Activated B cell treated with CpG ODN at 0.5 μM for 24 hours (primary cell): ENCODE measurements at places on chromosomes 11 and 22.
A peak's percentile ranks its signal among the peaks of the same experiment; 100 is the strongest.

- H3K27me3 ChIP-seq = peaks cover 3% of the 10 kb centered on the region
- H3K4me1 ChIP-seq = peaks cover 10% of the 10 kb centered on the region
- H3K4me3 ChIP-seq = no peak overlapping the region
These were observed 89.8 kb upstream of the PARVA start for GRCh38 chr11:12287374-12288211.

- no peaks in the 10 kb centered on the region for H3K4me1 ChIP-seq
- H3K4me3 ChIP-seq = no peak overlapping the region
- no peaks in the 10 kb centered on the region for H3K36me3 ChIP-seq
- H3K27me3 ChIP-seq = no peaks in the 10 kb centered on the region
- no peak for DNase-seq
These were observed 932.8 kb downstream of the BRD1 start for GRCh38 chr22:48894804-48895250.

GRCh38 chr11:78060533-78060932 lies 3.1 kb upstream of the THRSP start:
- H3K4me1 ChIP-seq = no peaks in the 10 kb centered on the region
- no peaks in the 10 kb centered on the region for H3K36me3 ChIP-seq
- H3K4me3 ChIP-seq = no peak overlapping the region
- no peaks in the 10 kb centered on the region for H3K27me3 ChIP-seq
- DNase-seq = no peak

- H3K4me3 ChIP-seq = no peak overlapping the region
- DNase-seq = no peak
- H3K36me3 ChIP-seq = peaks cover 70% of the 10 kb centered on the region
- no peaks in the 10 kb centered on the region for H3K27me3 ChIP-seq
- H3K27ac ChIP-seq = no peak overlapping the region
- H3K4me1 ChIP-seq = peaks cover 16% of the 10 kb centered on the region
These were observed 278.2 kb downstream of the TBC1D22A start for GRCh38 chr22:47040486-47041270.

DNA sequence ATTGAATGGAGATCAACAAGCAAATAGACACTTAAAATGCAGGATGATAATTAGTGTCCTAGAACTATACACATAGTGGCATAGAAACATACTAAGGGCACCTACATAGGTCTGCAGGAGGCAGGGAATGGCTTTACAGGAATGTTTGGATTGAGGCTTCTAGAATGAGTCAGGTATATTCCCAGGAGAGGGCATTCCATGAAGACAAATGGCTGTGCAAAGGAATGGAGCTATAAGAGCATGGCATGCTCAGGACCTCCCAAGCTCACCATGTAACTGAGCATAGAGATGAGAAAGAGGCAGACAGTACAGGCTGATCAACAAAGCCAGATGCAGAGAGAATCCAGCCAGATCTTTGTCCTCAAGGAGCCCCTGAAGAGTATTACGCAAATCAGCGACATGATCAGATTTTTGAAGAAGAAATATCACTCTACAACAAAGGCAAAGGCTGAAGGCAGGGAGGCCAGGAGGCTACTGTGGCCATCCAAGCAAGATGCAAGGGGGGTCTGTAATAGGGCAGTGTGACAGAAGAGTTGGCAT lies 211.1 kb upstream of the MTNR1B start:
- H3K36me3 ChIP-seq = no peaks in the 10 kb centered on the region
- H3K4me3 ChIP-seq = no peak overlapping the region
- no peak for DNase-seq
- H3K27ac ChIP-seq = no peak overlapping the region

- no peak overlapping the region for H3K4me3 ChIP-seq
- peaks cover 37% of the 10 kb centered on the region for H3K27me3 ChIP-seq
- DNase-seq = no peak
These were observed 22.2 kb downstream of the NNMT start for GRCh38 chr11:114318361-114318760.

GRCh38 chr22:29470159-29470855 lies 9.7 kb upstream of the NEFH start:
- no peak overlapping the region for H3K27ac ChIP-seq
- H3K27me3 ChIP-seq = peaks cover 20% of the 10 kb centered on the region
- H3K4me3 ChIP-seq = peak overlapping the region; percentile 56
- peak; percentile 54 for DNase-seq
- H3K4me1 ChIP-seq = peaks cover 14% of the 10 kb centered on the region

- no peak within 1 kb of the TSS for H3K27ac ChIP-seq
- H3K4me1 ChIP-seq = peaks cover 19% of the 10 kb centered on the region
- peaks cover 34% of the 10 kb centered on the region for H3K27me3 ChIP-seq
- H3K4me3 ChIP-seq = peak within 1 kb of the TSS; percentile 79
- no peaks in the 10 kb centered on the region for H3K36me3 ChIP-seq
These were observed at the start of gene SEC14L2 for GRCh38 chr22:30396871-30397655. SEC14L2 (plus strand) TSS chr22:30397018; CDS start chr22:30397117, 99 bp downstream.

DNA sequence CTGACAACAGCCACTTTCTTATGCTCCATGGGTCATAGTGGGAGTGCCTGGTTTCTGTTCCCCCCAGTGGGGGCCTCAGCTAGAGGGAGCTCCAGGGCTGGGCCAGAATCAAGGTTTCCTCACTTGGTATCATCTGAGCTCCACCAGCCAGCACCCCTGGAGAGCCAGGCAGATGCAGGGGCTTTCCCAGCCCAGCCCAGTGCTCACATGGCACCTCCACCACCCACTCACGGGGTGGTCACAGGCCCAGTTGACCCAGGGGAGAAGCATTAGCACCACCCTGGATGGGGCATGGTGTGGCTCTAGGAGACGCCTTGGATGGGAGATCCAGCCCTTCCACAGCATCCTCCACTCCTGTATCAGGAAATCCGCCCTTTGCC lies 24.1 kb upstream of the WNT7B start:
- no peaks in the 10 kb centered on the region for H3K27me3 ChIP-seq
- peaks cover 22% of the 10 kb centered on the region for H3K4me1 ChIP-seq
- no peak overlapping the region for H3K27ac ChIP-seq
- no peak for DNase-seq
- no peaks in the 10 kb centered on the region for H3K36me3 ChIP-seq

- no peak overlapping the region for H3K4me3 ChIP-seq
- no peaks in the 10 kb centered on the region for H3K4me1 ChIP-seq
- H3K27ac ChIP-seq = no peak overlapping the region
- peaks cover 2% of the 10 kb centered on the region for H3K27me3 ChIP-seq
- DNase-seq = no peak
These were observed 67.9 kb downstream of the YAP1 start for GRCh38 chr11:102177974-102178631.

- no peaks in the 10 kb centered on the region for H3K36me3 ChIP-seq
- no peak for DNase-seq
- H3K27ac ChIP-seq = no peak overlapping the region
- H3K4me3 ChIP-seq = no peak overlapping the region
- peaks cover 36% of the 10 kb centered on the region for H3K4me1 ChIP-seq
These were observed 8.2 kb upstream of the TBC1D22A start for GRCh38 chr22:46754110-46754799.

DNA sequence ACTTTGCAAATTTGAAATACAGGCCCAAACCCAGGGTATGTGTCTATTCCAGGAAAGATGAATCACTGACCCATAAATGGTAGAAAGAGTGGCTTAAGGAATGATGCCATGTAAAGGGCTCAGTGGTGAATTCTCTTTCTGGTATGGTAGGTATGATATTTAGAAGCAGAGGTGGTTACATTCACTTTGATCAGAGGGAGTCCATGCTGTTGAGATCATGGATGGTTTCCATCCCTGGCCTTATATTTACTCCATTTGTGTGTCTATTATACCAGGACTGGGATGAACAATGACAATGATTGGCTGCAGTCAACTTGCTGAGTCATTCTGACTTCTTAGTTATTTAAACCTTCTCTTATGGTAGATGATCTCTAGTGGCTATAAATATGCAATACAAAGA lies 419.8 kb upstream of the LRRC4C start:
- H3K36me3 ChIP-seq = no peaks in the 10 kb centered on the region
- H3K4me1 ChIP-seq = no peaks in the 10 kb centered on the region
- H3K4me3 ChIP-seq = no peak overlapping the region

- peaks cover 11% of the 10 kb centered on the region for H3K36me3 ChIP-seq
- peaks cover 95% of the 10 kb centered on the region for H3K4me1 ChIP-seq
- no peaks in the 10 kb centered on the region for H3K27me3 ChIP-seq
- H3K27ac ChIP-seq = peak overlapping the region; percentile 89
- H3K4me3 ChIP-seq = peak overlapping the region; percentile 83
These were observed 2.3 kb downstream of the ADORA2A start for GRCh38 chr22:24429411-24430365.

DNA sequence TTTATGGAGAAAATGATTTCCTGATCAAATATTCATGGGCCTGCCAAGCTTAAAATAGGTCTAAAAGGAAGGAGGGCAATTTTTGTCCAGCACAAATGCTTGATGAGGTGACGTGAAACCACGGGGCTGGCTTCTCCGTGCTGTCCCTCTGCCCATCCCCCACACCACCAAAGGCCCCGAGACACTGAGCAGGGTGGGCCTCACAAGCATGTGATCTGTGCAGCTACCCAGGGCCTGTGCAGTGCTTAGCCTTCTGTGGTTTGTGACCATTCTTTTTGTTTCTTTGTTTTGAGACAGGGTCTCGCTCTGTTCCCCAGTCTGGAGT lies 94.8 kb upstream of the RTL6 start:
- no peaks in the 10 kb centered on the region for H3K4me1 ChIP-seq
- no peak for DNase-seq
- H3K36me3 ChIP-seq = no peaks in the 10 kb centered on the region
- no peak overlapping the region for H3K27ac ChIP-seq

GRCh38 chr11:110951950-110952503 lies 239.8 kb upstream of the ARHGAP20 start:
- H3K27ac ChIP-seq = no peak overlapping the region
- no peak for DNase-seq
- H3K36me3 ChIP-seq = no peaks in the 10 kb centered on the region
- H3K4me3 ChIP-seq = no peak overlapping the region
- no peaks in the 10 kb centered on the region for H3K4me1 ChIP-seq
- peaks cover 3% of the 10 kb centered on the region for H3K27me3 ChIP-seq

- H3K4me1 ChIP-seq = peaks cover 49% of the 10 kb centered on the region
- H3K27ac ChIP-seq = peak overlapping the region; percentile 84
- DNase-seq = no peak
- peaks cover 3% of the 10 kb centered on the region for H3K36me3 ChIP-seq
- peak overlapping the region; percentile 93 for H3K4me3 ChIP-seq
These were observed 535 bp downstream of the TRABD start for GRCh38 chr22:50186181-50186714.

GRCh38 chr22:45976254-45977002 lies 534 bp downstream of the WNT7B start:
- H3K27ac ChIP-seq = no peak overlapping the region
- DNase-seq = peak; percentile 32
- no peaks in the 10 kb centered on the region for H3K36me3 ChIP-seq
- H3K4me3 ChIP-seq = peak overlapping the region; percentile 28
- peaks cover 31% of the 10 kb centered on the region for H3K27me3 ChIP-seq

- H3K36me3 ChIP-seq = peaks cover 4% of the 10 kb centered on the region
- H3K27me3 ChIP-seq = peaks cover 4% of the 10 kb centered on the region
- DNase-seq = no peak
These were observed 21.2 kb upstream of the MAP6 start for GRCh38 chr11:75689863-75690609.

GRCh38 chr11:72041364-72042063 lies 38.8 kb downstream of the NUMA1 start:
- no peaks in the 10 kb centered on the region for H3K4me1 ChIP-seq
- peaks cover 3% of the 10 kb centered on the region for H3K36me3 ChIP-seq
- H3K27ac ChIP-seq = no peak overlapping the region
- H3K4me3 ChIP-seq = no peak overlapping the region

DNA sequence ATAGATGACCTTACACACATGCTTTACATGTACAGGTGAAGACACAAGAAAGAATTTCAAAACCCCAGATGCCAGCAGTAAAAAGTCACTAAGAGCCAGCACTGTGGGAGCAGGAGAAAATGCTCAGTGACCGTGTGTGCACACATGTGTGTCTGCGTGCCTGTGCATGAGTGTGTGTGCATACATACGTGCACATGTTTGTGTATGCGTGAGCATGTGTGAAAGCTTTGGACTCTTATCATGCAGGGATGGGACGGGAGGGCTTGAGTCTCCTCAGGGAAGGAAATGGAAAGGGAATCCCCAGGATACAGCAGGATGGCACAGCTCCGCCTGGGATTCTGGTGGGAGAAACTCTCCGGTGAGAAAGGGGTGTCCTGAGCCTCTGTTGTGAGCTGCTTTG lies 121.5 kb upstream of the B3GAT1 start:
- DNase-seq = no peak
- H3K4me3 ChIP-seq = no peak overlapping the region
- peaks cover 3% of the 10 kb centered on the region for H3K4me1 ChIP-seq
- H3K36me3 ChIP-seq = no peaks in the 10 kb centered on the region
- peaks cover 17% of the 10 kb centered on the region for H3K27me3 ChIP-seq

- no peak overlapping the region for H3K27ac ChIP-seq
- H3K27me3 ChIP-seq = peaks cover 7% of the 10 kb centered on the region
- no peaks in the 10 kb centered on the region for H3K36me3 ChIP-seq
- no peaks in the 10 kb centered on the region for H3K4me1 ChIP-seq
- DNase-seq = no peak
These were observed 241.0 kb downstream of the ST3GAL4 start for GRCh38 chr11:126596474-126596873.

DNA sequence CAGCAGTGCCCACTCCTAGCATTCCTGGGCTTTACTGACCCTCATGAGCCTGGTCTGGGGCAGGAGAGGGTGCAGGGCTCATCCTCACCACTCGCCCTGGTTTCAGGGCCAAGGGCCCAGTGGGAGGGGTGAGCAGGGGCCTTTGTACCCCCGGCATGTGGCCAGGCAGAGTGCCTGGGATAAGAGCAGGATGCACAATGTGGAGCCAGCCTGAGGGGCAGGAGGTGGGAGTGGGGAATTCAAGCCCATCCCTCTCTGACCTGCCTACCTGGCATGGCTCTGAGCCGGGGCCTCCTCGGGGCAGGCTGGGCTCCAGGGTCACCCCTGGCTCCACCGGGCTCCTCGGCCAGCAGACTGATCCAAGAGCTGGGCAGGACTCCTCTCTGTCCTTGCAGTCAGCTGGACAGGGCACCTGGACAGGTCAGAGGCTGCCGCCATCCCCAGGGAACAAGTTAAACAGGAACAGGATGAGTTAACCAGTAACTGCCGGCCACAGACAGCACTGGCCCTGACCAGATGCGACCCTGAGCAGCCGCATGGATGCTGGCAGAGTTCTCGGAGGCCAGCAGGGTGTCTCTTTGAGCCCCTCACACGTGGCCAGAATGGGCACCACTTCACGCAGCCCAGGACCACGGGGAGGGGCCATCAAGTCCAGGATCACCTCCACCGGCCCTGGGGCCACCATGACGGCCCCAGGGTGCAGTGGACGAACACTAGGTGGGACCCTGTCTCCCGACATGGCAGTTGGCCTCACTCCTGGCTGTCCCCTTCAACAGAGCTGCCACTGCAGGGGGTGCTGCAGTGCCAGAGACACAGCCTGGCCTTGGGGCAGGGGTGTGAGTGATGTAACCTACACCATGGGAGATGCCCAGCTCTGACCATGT lies 5.0 kb downstream of the SIGIRR start:
- DNase-seq = no peak
- no peaks in the 10 kb centered on the region for H3K36me3 ChIP-seq
- H3K4me3 ChIP-seq = no peak overlapping the region

DNA sequence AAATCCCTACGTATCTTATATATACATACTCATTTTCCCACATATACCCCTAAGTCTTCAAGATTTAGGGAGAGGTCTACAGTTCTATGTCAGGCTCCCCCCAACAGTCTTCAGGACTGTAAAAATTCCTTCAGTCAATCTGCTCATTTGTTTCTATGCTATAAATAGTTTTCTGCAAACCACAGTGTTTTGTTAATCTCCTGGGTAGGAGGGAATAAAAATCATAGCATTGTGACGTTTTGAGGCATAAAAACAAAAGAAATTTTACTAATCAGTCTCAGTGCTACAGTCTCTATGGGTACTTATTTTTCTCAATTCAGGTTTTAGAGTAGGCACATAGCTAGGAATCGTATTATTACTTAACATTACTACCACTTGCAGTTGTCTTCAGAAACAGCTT lies 552.8 kb upstream of the LRRC4C start:
- no peaks in the 10 kb centered on the region for H3K36me3 ChIP-seq
- H3K4me1 ChIP-seq = no peaks in the 10 kb centered on the region
- H3K27me3 ChIP-seq = no peaks in the 10 kb centered on the region
- H3K4me3 ChIP-seq = no peak overlapping the region
